ENCODE measurements at places on chromosomes 11 and 22.

DNA sequence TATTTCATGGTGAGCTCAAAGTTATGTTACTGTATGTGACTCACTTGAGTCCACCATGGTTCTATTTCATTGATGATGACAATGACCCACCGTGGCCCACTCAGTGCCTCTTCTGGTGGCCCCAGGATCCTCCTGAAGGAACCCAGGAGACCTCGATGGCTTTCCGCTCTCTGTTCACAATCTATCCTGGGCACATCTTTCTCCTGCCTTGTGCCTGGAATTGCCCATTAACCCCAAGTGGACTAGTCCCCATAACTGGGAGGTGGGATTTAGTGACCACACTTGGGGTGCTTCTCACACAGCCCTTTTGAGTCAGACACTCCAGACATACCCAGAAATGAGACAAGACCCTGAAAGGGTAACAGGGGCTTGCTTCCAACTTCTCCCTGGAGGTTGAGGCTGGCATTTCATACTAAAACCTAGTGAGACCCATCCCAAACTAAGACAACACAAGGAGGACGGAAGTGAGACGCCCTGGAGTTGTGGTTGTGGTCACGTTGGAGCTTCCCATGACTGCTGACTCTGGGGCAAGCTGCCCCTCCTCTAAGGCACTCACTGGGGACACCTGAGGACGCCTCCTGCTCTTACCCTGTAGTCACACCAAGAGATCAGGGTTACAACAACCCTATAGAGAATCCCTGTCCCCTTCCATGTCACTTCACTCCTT is 22.1 kb downstream of the IGLL5 start:
- DNase-seq, result no peak

GRCh38 chr11:122633219-122633829 is 22.2 kb upstream of the UBASH3B start:
- DNase-seq, result no peak

DNA sequence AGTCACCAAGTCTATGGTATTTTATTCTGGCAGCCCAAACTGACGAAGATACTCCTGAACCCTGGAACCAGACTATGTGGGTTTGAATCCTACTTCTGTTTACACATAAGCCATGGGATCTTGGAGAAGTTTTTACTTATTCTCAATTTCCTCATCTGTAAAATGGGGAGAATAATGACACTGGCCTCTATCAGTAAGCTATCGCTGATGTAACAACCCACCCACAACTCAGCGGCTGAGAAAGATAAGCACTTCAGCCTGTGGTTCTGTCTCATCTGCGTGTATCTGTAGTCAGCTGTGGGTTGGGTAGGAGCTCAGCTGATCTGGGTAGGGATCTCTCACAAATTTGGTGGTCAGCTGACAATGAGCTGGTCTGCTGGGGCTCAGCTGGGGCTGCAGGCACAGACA is 68.0 kb upstream of the ALX4 start:
- no peak for DNase-seq

- DNase-seq, result no peak
These were observed 3.4 kb downstream of the CLPB start for GRCh38 chr11:72430741-72431570.

GRCh38 chr22:24433828-24434470 is 6.5 kb downstream of the ADORA2A start:
- DNase-seq, result no peak

- DNase-seq, result no peak
These were observed 322.3 kb downstream of the SOX6 start for GRCh38 chr11:16034074-16034473.

GRCh38 chr11:103683576-103683975 is 352.9 kb upstream of the DDI1 start:
- DNase-seq, result no peak

DNA sequence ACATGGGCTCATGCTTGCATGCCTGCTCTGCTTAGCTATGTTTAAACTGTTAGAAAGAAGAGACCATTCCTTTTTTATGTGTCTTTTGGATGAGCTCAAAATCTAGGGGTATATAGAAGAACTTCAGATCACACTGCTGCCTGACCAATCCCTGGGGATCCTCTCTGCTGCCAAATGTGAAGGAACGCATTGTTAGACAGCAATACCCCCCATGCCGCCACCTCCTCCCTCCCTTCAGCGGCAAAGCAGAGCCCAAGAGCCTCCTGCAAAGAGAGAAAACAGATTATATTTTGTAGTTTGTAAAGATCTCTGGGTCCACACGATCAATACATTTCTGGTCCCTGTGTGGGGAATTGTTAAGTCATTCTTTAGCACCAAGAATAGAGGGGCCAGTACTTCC is 677.6 kb downstream of the NTM start:
- no peak for DNase-seq

GRCh38 chr11:1921574-1922141 is 2.2 kb downstream of the TNNT3 start:
- DNase-seq, result no peak

- DNase-seq, result no peak
These were observed 31.3 kb upstream of the OPCML start for GRCh38 chr11:133563505-133564025.

DNA sequence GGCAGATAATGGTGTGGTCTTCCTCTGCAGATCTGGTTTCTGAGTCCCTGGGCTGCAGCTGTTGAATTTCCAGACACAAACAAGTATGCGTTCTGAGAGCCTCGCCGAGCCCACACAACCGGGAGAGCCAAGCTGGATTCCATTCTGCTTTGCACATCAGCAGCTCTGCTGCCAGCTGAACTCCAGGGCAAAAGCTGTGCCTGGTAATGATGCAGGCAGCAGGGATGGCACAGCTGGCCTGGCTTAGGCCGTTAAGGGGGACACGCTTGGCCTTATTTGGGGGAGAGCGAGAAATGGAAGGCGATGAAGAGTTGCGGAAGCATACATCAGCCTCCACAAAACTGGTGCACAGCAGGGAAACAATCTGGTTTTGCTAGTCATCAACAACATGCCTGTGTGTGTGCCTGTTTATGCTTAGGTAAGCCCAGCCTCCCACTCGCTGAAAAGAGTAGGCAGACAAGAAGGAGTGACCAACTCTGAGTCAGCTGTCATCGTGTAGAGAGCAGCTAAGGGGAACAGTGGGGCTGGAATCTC is 25.1 kb downstream of the ADAMTS8 start:
- no peak for DNase-seq

- DNase-seq, result no peak
These were observed at the start of gene SOX10 for GRCh38 chr22:37983860-37984791. Gene SOX10, minus strand, starts transcription at chr22:37984555. Its CDS starts 771 bp downstream, at chr22:37983784.

DNA sequence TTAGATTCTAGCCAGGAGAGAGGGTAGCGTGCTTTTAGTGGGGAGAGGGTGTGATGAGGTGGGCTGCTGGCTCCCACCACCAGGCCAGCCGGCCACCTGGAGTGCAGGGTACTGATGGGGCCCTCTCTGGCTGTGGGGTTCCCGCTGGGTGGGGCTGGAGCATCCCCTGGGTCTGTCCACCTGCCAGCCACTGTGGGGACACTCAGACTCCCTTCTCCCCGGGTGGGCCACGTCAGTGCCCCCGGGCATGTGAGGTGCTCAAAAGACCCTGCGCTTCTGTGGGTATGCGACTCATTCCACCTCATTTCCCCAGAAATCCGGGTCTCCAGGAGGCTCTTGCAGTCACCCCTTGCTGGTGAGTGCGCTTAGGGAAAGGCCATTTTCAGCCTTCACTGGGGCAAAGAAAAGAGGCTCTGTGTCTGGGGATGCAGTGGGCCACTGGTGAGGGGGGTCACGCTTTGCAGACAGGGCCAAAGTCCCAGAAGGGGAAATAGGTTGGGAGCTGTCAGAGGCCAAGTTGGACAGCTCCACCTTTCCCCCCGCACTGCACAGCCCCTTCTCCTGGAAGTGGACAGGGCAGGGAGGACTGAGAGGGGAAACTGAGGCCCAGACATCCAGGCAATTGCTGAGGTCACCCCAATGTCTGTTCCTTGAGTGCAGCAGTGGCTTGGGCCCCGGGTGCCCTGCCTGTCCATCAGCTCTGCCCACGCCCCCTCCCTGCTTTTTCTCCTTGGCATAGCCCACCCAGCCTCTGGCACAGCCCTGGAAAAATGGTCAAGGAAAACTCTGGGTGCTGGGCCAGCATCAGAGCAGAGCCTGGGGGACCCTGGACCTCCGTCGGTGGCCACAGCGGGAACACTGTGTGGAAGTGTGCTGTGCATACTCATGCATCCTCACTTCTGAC is 53.3 kb downstream of the TPCN2 start:
- no peak for DNase-seq

DNA sequence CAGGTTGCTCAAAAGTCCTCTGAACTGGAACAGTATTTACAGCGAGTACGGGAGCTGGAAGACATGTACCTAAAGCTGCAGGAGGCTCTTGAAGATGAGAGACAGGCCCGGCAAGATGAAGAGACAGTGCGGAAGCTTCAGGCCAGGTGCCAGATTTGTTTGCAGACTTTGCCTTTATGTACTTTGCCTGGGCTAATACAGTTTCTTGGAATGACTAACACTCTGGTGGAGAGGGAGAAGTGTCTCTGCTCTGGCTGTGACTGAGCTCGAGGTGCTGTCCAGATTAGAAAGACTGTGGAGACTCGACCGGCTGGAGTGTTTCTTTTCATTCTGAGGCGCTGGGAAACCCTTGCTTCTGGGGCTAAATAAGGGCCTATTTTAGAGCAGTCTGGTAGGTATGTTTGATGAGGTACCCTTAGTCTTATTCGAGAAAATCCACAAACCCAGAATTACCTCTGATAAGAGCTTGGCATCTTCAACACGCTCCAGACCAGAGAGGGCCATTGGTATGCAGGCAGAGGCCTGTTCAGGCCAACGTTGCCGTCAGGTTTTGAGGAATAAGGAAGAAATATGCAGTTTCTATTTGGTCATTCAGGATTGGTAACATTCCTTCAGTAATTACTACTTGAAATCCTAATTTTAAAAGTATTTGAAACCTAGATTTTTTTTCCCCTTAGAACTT is 76.5 kb downstream of the SWAP70 start:
- no peak for DNase-seq

DNA sequence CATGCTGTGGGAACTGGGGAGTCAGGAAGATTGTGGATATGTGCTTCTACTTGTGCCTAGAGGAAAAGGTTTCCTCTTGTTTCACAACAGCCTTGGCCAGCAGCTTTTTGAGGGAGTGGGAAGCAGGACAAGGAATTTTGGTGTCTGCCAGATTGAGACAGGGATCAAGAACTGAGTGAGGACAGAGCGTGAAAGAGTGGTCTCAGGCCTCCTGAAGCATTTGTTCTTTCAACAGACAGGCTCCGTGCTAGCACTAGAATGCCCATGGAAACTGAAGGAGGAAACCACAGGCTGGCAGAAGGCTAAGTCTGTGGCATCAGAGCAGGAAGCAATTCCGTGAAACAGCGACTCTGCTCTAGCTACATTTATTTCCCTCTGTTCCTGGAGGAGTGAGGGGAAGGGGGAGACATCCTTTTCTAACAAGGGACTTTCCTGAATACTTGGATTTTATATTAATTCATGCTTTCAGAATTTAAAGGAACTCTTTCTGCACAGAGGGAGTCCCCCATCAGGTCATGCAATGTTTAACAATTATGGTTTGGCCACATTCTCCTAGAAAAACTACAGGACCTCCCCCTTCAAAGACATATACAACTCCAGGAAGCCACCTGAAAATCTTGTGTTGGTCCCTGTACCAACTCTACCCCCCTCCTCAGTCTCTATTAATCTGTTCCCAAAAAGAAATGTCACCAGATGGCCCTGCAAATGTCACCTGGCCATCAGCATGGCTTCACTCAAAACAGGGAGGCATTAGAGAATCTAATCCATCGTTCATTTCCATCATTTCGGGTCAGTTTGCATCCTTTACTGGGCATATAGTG is 96.1 kb downstream of the SYT9 start:
- DNase-seq, result no peak

DNA sequence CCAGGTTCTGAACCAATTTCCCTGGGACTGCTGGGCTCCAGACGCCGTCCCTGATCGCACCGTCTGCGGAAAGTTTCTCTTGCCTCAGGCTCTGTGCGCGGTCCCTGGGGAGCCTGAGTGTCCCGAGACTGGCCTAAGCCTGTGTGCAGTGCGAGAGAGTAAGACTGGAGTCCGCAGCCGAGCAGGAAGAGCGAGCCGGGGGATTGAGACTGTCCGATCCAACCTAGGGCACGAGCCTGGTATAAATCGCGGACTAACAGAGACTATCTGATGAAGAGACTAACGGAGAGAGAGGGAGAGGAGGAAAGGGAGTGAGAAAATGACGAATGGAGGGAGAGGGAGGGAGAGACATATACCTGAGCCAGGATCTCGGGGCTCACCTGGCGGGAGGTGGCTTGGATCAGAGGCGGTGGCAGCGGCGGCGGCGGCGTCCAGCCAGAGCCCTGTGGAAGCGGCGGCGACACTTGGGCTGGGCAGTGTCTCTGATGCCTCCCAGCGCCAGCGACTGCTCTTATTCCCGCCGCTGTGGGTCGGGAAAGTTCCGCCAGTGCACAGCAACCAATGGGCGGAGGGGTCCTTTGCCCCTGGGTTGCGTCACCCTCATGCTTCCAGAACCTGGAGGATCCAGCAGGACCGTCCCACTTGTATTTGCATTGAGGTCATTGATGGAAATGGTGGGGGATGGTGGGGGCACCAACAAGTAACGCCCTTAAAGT is at the start of gene CALCA:
TSS of gene CALCA (minus strand) at position 487 of the 716 bp plus-strand sequence. CDS start 1,159 bp downstream, outside the sequence.
- DNase-seq, result no peak

DNA sequence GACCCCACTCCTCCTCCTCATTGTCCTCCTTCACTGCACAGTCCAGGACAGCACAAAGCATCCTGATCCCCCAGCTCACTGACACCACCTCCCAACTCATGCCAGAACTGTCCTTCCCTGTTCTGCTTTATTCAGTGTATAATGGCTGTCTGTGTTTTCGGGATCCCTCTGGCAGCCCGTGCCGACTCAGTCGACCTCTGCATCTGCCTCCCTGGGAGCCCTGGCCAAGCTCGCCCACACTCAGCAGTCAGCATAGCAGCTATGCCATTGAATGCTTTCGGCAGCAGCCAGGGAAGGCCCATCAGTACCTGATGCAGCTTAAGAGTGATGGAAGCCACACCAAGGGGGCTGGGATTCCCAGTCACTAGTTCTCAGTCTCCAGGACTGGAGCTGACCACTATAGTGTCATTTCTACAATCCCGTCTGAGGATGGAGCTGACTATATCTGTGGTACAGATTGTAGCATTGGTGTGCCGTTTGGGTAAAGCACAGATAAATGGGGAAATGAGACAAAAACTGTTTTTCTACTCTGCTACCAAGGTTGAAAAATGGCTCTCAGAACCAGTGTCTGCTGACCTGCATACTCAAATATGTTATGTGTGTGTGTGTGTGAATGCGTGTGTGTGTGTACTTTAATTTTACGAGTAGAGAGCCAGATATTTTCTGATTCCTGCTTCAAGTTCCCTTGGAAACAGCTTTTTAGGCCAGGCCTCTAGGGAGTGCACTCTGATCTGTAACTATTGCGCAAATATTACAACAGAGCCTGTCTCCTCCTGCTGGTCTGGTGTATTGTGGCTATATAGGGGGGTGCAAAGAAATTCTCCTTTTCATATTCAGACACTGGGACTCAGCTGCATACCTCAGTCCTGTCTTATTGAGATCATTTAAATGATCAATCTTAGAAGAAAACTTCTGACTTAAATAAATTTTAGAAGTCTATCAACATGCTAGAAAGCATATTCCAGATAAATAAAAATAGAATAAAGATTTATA is 78.8 kb upstream of the TOP3B start:
- DNase-seq, result no peak
